ENCODE measurements at places on chromosomes 5 and 9.
A peak's percentile ranks its signal among the peaks of the same experiment; 100 is the strongest.

- no peak for DNase-seq
Observed at GRCh38 chr9:36292641-36293040, 34.4 kb upstream of the GNE start.

DNA sequence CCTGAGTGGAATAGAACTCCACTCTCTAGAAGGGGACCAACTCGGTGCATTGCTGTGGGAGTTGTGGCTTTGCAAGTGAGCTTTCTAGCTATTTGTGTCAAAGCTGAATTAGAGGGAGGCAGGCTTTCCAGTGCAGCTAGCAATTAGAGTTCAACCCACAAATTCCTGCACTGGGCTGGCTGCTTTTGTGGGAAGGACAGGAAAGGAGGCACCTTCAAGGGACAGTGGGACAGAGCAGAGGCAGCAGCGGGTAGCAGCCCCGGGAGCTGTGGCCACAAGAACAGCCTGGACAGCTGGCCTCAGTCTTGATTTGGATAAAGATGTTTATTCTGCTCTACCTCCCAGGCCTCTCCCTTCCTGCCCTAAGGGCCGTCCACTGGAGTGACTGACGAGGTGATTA is 83.7 kb upstream of the SLIT3 start:
- DNase-seq, result no peak

- DNase-seq, result no peak
Observed at GRCh38 chr5:10192309-10192708, 57.4 kb downstream of the ATPSCKMT start.

- no peak for DNase-seq
Observed at GRCh38 chr5:16934123-16934522, 2.0 kb downstream of the MYO10 start.

DNA sequence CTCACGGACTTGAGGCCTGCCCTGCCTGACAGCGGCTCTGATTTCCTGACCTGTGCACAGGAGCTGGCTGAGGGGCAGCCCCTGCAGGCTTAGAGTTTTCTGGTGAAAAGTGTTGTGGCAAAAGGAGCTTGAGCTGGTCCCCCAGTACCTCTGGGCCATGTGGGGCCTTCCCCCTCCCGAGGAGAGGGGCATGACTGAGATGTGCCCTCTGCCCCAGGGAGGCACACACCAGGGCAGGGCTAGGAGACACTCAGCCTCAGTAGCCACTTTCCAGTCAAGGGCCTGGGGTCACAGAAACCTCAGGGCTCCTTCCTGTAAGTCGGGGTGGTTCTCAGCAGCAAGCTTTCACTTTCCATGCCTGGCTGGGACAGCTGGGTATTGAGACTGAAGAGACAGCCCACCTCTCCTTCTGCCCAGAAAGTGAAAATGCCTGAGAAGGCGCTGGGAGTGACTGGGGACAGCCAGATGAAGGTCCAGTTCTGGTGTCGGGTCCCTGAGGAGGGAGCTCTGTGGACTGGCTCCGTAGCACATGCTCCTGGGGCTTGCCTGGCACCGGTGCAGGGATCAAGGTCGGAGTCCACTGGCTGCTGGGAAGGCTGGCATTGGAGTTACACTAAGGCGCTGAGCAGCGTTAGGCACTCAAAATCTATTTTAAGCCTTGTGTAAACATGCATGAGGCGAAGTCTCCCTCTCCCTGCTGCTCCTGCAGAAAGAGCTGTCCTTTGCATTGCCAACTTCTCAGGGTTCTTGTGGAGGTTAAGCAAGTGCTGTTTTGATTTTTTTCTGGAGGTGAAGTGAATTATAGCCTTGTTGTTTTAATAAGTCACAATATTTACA is 394.9 kb downstream of the GADD45G start:
- no peak for DNase-seq

GRCh38 chr9:72583370-72583769 is 62.0 kb downstream of the TMC1 start:
- DNase-seq, result no peak

- DNase-seq, result no peak
Observed at GRCh38 chr9:3281399-3281798, 244.4 kb downstream of the RFX3 start.

- no peak for DNase-seq
Observed at GRCh38 chr9:83466351-83466750, 71.8 kb downstream of the FRMD3 start.

DNA sequence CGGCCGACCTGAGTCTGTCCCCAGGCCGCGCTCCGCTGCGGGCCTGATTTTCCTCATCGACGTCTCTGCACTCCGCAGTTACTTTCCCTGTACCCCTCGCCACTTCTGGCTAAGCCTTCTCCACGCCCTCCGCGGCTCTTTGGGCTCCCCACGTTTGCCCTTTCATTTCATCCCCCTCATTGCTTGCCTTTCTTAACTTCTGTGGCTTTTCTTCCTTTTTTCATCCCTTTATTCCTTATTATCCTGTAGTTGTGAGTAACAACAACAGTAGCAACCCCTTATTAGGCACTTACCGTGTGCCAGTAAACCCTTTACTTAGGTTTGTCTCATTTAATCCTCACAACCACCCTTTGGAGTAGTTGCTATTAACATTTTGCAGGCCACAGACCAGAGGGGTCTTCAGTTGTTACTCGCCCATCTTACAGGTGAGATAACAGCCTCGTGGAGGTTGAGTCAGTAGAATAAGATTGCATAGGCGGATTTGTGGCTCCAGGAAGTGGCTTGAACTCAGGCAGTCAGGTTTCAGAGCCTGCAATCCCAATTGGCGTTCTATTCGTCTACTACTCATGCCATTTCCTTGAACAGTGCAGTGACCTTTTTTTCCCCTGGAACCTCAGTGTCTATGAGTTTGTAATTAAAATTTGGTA is 724 bp downstream of the TCERG1 start:
- no peak for DNase-seq

DNA sequence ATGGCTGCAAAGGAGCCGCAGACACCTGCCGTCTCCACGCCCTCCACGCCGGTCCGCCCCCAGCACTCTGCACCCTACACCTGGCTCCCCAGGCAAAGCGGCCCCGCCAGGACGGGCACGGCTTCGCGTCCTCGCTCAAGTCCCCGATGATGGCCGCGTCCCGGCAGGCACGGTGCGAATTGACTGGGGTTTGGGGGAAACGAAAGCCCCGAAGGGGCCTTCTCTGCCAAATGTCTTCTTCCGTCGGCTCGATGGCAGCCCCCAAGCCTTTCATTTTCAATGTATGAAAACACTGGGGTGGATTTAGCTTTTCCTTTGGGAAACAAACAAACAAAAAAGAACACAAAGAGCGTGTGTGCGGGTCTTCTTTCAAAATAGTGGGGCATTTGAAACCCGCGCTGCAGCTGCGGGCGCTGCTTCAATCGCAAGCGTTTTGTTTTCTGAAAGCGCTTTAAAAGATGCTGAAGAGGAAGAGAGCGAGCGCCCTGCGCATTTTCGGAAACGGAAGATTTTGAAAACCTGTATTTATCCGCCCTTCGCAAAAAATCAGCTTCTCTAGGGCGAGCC is 160.0 kb downstream of the RMI1 start:
- DNase-seq, result no peak

GRCh38 chr5:67259548-67260215 is 63.1 kb upstream of the CD180 start:
- DNase-seq, result no peak

DNA sequence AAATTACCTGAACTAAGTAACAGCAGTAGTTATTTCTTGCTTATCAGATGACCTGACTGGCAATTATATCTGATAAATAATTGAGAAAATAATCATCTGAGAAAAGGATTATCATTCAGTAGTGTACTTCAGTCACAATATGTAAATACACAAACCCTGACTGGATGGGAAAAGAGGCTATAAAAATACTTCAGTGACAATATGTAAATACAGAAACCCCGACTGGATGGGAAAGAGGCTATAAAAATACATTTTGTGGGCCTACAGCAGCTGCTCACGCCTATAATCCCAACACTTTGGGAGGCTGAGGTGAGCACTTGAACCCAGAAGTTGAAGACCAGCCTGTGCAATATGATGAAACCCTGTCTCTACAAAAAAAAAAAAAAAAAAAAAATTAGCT is 11.1 kb downstream of the UBAP2 start:
- no peak for DNase-seq

DNA sequence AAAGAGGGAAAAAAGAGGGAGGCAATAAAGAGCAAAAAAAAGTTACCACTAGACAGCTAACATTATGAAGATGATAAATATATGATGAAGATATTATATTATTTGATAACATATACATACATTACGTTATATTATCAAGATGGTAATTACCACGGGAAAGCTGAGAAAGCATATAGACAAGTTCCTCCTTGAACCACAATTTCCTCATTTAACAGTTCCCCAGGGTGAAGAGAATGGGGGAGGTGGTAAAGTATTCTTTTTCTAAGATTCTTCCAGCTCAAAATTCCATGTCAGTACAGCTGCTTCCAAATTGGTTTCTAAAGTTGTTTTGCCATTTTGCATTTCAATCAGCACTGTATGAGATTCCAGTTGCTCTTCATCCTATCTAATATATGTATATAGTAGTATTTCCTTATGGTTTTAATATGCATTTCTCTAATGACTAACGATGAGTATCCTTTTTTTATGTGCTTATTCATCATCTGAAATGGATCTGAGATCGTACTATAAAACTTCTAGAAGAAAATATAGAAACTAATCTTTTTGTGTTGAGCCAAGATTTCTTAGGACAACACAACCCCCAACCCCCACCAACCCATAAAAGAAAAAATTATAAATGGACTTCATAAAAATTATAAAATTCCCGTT is 49.5 kb upstream of the C9orf72 start:
- no peak for DNase-seq

DNA sequence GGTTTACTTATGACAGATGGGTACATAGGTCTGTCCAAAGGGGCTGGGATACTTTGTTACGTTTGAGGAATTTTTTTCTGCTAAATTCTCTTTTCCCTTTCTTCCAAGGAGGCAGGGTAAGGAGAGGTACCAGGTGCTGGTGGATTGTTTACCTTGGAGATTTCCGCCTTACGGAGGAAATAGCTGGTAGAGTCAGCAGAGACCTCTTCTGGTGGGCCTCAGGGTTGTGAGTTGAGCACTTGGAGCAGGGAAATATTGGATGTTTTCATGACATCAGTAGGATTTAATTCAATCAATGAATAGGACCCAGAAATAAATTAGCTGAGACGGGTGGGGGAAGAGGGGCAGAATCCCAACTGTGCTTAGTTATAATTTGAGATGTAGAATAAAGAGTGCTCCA is 60.0 kb upstream of the TAF11L2 start:
- no peak for DNase-seq

- DNase-seq, result no peak
Observed at GRCh38 chr5:67194166-67194565, 2.4 kb downstream of the CD180 start.

DNA sequence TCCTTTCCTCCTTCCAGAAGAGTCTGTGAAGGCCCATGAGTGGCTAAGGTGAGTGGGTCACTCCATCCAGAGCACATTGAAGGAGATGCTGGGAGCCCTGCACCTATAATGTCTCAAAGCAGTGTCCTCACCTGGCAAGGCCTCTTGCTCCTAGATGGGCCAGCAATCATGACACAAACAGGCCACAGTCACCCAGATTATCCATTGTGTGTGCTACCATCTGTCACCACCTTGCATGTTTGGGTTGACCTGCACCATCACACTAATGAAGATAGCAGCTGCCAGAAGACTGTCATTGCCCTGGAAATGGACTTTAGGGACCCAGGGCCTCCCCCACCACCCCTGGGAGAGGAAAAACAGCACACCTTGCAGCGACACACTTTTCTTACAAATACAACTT is 69.6 kb downstream of the GABBR2 start:
- no peak for DNase-seq

DNA sequence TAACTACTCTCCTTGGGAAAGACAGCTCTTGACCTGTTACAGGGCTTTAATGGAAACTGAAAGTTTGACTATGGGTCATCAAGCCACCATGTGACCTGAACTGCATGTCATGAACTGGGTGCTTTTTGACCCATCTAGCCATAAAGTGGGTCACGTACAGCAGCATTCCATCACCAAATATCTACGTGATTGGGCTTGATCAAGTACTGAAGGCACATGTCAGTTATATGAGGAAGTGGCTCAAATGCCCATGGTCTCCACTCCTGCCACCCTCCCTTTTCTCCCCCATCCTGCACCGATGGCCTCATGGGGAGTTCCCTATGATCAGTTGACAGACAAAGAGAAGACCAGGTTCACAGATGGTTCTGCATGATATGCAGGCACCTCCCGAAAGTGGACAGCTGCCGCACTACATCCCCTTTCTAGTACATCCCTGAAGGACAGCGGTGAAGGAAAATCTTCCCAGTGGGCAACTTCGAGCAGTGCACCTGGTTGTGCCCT is 7.3 kb upstream of the FCN1 start:
- DNase-seq, result no peak

DNA sequence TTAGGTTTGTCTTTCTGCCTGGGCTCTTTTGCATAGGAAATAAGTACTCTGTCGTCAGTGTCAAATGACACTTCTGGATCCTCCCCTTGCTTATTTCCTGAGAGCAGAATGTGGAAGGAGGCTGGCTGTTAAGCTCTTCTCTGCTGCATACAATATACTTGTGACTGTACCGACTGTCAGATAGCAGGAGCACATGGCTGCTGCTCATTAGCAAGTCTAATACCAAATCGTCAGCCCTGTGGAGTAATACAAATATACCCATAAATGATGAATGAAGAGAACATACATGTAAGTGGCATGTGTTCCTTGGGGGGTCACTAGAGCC is at the start of gene GPR151:
GPR151 (minus strand) TSS at position 40 of the 325 bp plus-strand sequence. CDS start 77 bp downstream, outside the sequence.
- peak; percentile 8 for DNase-seq

DNA sequence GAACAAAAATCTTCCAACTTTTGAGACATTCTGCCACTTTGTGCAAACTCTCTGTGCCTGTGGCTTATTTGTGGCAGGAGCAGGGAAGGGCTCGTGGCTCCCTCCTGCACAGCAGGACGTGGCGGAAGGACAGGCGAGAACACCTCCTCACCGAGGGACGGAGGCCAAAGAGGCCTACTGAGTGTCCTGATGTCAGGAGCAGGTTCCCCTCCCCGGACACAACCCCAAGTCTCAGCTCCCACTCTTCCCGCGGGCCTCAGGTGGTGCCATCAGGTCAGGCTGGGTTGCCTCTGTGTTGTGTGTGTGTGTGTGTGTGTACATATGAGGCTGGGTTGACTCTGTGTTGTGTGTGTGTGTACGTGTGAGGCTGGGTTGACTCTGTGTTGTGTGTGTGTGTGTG is 136.8 kb upstream of the LPCAT1 start:
- DNase-seq, result no peak

GRCh38 chr9:35948451-35948850 is 9.5 kb downstream of the OR2S2 start:
- DNase-seq, result no peak

- peak; percentile 68 for DNase-seq
Observed at GRCh38 chr5:6745706-6746222, 32.5 kb downstream of the TENT4A start.

DNA sequence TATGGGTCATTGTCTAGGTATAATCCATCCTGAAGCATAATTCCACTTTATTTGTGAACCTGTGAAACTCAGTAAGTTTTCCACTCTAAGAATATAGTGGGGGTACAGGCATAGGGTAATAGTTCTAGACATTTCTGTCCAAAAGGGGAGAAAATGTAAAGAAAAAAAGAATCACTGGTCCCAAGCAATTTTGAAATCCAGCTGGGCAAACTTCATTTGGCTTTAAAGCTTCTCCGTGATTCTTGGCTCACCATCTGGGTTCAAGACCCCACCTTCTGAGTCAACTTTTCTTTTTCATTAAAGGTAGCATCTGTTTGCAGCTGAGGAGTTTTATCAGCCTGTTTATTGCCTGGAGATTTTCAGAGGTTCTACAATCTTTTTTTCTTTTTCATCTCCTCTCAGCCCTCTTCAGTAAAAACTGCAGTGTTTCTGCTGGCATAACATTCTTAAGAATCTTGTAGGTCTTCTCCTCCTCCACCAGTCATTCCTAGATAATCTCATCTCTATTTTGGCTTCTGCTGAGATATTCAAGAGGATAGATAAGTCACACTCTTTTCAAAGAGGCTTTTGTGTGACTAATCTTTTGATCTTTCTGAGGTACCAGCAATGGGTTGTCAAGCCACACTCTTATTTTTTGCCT is 126.1 kb upstream of the PITX1 start:
- no peak for DNase-seq
